ENCODE measurements at places on chromosomes 3 and 15. TPM values are rescaled to one million over a fixed set of nuclear protein-coding genes. Genes with fewer than 3 reads are reported as not detected.

Gene CD276
- total RNA-seq, result 34.7 TPM

Gene SUCLG2
- 79.4 TPM for total RNA-seq

GRCh38 chr15:66472176-66472999 is 25.2 kb downstream of the SNAPC5 start:
- no peak for ATAC-seq

DNA sequence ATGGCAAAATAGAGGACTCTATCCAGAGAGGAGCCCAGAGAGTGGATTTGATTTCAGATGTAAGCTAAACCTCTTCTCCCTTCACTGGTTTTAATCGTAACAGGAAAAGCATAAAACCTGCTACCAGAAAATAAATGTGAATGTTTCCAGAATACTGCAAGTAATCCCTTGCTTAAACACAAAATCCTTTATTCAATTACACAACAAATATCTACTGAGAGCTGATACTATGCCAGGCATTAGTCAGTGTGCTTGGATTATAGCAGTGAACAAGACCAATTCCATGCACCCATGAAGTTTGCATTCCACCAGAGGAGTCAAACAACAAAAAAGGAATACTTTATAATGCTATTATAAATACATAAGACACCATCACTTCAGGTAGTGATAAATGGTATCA is 15.1 kb downstream of the AVEN start:
- no peak for ATAC-seq

GRCh38 chr3:72892081-72892775 is 4.4 kb downstream of the GXYLT2 start:
- ATAC-seq, result peak; percentile 73

DNA sequence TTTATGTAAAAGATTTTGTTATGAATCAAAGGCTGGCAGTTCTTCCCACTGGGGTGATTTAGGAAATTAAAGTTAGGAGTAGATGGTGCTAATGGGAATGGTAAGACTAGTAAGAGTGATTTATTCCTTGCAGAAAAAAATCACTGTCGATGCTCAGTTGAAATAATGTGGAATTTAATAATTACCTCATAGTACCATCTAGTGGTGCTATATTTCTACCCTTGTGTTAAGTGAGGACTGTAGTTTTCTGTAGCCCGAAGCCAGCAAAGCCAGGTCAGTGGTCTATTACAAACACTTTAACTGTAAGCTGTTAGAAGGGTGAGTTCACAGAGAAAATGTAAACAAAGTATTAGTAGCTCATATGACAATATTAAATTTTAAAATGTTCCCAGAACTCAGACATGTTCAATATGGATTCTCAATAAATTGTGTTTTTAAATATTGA is 39.5 kb upstream of the GOLGA8J start:
- no peak for ATAC-seq

DNA sequence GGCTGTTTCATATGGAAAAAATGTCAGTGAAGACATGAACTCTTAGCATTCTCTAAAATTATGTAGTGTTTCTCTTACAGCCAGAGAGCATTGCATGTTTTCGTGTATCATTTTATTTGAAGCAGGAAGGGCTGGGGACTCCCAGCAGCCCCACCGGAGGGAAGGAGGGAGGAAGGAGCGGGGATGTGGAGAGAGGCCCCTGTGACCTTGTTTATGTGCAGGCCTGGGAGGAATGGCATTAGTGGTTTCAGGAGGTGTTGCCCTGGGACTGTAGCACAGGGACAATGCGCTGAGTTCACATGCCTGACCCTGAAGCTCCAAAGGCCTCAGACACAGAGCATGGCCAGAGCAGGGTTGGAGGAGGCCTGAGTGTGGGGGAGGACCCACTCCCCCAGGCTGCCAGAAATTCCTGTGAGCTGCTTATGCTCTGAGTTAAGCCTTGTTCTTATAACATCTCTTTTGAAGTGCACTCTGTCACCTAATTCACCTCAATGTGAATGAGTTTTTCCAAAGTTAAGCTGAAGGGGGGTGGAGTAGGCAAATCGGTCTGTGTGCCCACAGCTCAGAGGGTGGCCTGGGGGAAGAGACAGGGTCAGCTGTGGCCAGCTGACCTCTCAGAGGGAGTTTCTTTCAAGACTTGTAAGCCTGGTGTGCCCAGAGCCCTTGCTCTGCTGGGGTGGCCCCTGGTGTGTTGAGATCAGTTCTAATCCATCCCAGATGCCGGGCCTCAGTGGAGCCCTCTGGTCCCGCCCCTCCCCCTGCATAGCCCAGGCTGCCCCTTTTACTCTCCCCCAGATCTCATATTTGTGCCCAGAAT is 3.9 kb upstream of the RNU6-1 start:
- no peak for ATAC-seq

Measured in gastroesophageal sphincter (tissue), 4 donors.